ENCODE measurements at places on chromosomes 2 and 18. TPM values are rescaled to one million over a fixed set of nuclear protein-coding genes. Genes with fewer than 3 reads are reported as not detected.

- DNase-seq = peak; percentile 28
These were observed 123.7 kb upstream of the CTDP1 start for GRCh38 chr18:79555885-79556284.

- no peak for DNase-seq
These were observed 880.2 kb upstream of the CELF4 start for GRCh38 chr18:38445804-38446145.

DNA sequence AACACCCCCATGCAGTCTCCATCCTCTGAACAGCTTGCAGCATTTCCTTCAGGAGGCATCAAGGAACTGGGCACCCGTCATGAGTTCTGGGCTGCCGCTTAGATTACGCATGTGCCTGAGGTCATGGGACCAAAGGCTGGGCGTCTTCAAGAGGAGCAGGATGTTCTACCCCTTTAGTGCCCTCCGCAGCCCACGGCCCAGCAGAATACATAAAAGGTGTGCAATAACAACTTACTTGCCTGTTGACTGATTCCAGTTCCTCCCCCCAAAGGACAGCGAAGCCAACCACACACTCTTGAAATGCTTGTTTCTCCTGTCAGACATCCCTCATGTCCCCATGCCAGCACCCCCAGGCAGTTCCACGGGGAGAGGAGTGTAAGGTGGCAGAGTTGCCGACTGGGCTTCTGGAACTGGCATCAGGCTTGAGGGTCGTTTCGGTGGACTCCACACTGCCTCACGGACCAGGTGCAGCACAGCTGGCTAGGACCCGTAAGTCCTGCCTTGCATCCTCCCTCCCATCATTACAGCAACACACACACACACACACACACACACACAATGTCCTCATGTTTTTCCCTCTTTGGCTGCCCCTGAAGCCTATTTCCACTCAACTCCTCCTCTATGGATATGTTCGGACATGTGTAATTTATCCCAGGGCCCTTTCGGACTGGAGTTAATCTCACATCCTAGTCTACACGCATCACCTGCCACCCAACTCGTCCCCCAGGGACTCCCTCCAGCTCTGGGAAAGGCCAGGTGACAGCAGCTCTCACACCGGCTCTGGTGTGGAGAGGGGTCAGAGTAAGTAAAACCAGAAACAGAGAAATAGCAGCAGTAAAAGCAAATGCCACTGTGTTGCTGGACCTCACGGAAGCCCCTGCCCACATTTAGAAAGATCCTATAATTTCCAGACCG, 200.7 kb downstream of the BCL11A start:
- no peak for DNase-seq

DNA sequence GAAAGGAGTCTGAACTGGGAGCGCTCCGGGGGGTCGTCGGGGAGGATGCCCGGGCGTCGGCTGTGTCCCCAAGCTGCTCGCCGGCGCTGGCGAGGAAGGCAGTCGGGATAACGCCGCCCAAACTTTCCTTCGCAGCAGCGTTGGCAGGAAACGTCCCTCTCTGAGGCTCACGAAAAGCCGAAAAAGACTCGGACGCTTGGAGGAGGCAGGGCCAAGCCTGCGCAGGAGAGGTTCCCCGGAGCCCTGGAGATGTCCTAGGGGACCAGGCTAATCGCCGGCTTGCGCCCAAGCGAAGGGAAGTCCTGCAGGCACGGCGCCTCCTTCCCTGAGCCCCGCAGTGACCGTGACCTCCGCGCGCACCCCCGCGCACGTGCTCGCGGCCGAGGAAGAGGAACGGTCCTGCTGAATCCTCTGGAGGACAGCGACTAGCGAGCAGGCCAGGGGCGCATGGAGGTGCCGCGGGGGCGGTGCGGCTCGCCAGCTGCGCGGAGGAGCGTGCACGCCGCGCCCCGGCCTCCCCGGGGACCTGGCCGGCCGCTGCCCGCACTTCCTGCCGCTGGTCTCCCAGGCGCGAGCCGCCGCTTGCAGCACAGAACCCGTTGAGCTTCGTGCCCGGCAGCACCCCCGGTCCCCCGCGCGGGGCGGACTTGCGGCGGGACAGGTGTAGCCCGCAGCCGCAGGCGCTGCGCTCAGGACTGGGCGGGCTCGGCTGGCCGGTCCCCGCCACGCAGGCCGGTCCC, at the start of gene SH3RF3:
SH3RF3 (plus strand) TSS at position 590 of the 740 bp plus-strand sequence.
- DNase-seq = peak; percentile 90

ALLC gene
- not detected for total RNA-seq

ZNF521 gene
- total RNA-seq = 16.6 TPM

CMPK2 gene
- 20.2 TPM for total RNA-seq

MOGAT1 gene
- 0.26 TPM for total RNA-seq
